ENCODE measurements at places on chromosomes 13 and 19.

DNA sequence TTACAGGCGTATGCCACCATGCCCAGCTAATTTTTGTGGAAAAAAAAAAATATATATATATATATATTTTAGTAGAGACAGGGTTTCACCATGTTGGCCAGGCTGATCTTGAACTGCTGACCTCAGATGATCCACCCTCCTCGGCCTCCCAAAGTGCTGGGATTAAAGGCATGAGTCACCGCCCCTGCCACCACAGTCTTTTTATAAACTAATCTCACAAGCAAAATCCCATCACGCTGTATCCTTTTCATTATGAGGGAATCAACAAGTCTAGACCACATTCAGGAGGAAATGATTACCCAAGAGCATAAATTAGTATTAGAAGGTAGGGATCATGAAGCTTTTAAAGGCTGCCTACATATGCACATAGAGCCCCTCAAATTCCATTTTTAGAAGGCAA, 210.6 kb upstream of the NBEA start:
- DNase-seq: no peak

DNA sequence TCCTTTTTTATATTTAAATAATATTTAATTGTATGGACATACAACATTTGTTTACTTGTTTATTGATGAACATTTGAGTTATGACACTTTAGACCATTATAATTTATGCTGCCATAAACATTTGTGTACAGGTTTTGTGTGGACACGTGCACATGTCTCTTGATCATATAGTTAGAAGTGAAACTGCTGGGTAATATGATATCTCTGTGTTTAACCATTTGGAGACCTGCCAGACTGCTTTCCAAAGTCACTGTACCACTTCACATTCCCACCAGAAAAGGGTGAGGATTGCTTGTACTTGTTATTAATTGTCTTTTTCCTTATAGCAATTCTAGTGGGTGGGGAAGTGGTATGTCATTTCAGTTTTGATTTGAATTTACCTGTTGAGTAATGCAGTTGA, 145.6 kb upstream of the KLHL1 start:
- peak; percentile 82 for DNase-seq

- peak; percentile 26 for DNase-seq
These were observed 17.5 kb downstream of the MIPEP start for GRCh38 chr13:23871616-23872220.

- no peak for DNase-seq
These were observed 171.3 kb downstream of the DACH1 start for GRCh38 chr13:71695662-71696061.

GRCh38 chr19:40589591-40590429, 11.4 kb upstream of the LTBP4 start:
- no peak for DNase-seq

- no peak for DNase-seq
These were observed 43.0 kb upstream of the UBL3 start for GRCh38 chr13:29893438-29893837.

GRCh38 chr13:94313926-94314325, 165.6 kb downstream of the DCT start:
- no peak for DNase-seq

GRCh38 chr13:29922896-29923295, 72.5 kb upstream of the UBL3 start:
- no peak for DNase-seq

DNA sequence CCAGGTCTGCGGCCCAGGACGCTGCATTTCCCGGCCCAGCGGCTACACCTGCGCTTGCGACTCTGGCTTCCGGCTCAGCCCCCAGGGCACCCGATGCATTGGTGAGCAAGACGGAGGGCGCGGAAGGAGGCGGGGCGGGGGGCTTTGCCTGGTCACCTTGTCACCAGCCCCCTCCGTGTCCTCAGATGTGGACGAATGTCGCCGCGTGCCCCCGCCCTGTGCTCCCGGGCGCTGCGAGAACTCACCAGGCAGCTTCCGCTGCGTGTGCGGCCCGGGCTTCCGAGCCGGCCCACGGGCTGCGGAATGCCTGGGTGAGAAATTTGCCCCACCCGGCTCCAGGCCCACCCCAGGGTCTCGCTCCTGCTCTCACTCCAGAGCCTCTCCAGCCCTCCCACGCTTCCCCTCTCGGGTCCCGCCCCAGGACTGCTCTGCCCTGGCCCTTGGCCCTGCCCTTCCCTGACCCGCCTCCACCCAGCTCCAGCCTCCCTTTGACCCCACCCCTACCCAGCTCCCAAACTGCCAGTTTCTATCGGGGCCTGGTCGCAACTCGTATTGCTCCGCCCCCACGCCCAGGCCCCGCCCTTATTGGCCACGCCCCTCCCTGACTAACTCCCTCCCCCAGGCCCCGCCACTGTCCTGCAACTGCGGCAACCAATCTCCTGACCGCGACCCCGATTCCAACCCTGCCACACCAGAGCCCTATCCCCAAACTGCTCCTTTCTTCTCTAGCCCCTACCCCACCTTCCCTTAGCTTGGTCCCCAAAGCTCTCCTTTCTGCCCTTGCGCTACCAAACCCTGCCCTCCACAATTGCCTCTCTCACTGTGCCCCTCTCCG, 8.6 kb downstream of the LTBP4 start:
- no peak for DNase-seq

DNA sequence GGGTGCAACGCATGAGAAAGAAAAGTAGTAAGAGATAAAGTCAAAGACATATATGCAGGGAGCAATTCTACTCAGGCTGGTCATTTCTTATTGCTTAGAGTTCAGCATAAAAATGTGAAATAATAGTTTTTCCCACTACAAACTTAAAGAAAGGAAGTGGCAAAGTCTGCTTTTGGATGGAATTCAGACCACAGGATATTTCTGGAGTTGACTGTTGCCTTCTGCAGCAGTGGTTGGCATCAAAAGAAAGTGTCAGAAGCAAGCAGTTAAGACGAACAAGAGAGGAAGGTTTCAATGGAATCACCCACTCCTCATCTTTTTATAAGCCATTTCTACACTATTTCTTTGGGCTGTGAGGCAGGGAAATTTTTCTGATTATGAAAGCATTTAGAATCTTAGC, 36.2 kb upstream of the TRPC4 start:
- no peak for DNase-seq

DNA sequence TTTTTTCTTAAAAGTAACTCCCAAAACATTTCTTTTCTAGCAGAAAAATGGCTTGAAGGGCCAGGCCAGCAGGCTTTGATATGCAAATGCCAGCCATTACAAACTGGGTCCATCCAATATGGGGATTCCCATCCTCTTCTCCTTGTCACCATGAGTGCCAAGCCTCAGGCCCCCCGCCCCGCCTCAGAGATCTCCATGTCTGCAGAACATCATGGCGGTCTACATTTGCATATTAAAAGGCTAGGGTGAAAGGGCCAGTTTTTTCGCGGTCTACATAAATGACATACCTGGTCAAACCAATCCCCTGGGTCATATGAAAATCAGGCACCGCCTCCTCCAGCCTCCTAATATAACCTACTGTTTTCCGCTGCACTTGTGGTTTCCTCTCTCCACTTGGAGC, 1327.6 kb downstream of the UQCRFS1 start:
- DNase-seq: no peak

DNA sequence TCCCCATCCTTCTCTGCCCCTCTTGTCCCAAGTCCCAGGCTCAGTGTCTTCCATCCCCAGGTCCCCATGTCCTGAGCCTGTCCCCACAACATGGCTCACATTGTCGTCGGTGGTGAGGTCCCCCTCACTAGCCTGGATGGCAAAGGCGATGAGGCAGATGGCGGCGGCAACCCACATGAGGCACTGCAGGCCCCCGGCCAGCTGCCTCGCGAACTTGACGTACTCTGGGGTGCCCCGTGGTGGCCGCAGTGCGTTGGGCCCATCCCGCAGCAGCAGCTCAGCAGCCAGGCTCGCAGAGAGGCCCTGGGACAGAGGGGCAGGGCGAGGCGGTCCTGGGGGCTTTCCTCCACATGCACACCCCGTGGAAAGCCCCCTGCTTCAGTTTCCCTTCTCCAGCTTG, 1.1 kb downstream of the ATP4A start:
- no peak for DNase-seq

GRCh38 chr13:97496511-97496910, 62.5 kb downstream of the RAP2A start:
- DNase-seq: no peak

DNA sequence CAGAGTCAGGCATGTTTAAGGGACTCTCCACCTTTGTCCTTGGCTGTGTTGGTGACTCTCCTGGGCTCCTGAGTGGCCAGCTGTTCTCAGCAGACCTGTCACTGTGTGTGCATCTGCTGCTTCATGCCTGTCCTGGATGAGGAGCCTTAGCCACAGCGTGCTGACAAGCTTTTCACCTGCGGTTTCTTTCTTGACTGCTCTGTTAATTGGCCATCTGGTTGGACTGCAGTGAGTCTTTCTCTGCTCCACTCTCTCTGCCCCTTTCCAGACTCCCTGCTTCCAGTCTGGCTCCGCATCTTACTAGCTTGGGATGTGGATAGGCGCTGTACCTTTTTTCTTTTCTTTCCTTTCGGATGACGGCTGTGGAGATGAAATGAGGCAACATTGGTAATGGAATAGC, 38.8 kb downstream of the POLR1D start:
- DNase-seq: no peak

DNA sequence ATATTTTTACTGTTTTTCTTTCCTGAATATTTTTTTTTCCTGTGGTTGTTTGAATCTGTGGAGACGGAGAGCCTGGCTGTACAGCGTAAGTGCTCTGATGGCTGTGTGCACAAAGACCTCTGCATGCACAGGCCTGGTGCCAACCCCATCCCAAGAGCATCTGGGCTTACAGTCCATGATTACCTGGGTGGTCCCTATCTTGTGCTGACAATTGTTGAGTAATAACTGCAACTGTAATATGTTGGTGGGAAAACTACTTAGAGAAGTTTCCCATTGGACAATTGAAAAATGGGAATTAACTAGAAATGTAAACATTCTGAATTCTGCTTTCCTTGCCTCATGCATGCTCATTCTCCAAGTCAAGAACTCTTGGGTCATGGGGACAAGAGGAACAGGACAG, 268.7 kb downstream of the SHISA2 start:
- no peak for DNase-seq

GRCh38 chr13:42000846-42001245, 39.9 kb upstream of the VWA8 start:
- DNase-seq: no peak

GRCh38 chr13:60662595-60662994, 265.6 kb downstream of the TDRD3 start:
- no peak for DNase-seq

DNA sequence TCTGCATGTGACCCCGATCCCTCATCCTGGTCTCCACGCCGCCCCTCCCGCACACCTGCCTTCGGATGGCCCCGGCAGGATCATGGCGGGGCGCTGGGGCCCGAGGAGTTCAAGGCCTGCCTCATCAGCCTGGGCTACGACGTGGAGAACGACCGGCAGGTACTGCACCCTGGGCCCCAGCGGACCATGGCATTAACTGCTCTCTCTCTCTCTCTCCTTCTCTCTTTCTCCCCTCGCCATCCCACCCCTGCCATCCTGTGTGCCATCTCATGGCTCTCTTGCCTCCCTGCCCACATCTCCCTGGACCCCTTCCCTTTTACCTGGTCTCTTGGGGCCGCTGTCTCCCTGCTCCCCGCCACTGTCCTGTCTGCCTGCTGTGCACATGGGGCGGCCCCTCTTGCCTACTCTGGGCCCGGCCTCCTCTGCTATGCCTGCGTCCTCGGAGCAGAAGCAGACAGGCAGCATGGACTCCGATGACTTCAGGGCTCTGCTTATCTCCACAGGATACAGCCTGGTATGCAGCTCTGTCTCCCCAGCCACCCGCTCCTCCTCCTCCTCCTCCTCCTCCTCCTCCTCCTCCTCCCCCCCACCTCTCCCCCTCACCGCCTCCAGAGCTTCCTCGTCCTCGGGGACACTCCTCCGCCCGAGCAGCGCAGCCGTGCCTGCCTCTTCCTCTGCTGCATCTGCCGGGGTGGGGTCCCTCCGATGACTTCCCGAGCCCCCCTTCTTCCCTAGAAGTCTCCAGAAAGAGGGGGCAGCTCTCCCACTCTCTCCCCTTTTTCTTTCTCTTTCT, 16.2 kb downstream of the CAPN12 start:
- no peak for DNase-seq

- DNase-seq: no peak
These were observed 989 bp downstream of the NFILZ start for GRCh38 chr19:8631425-8631819.

DNA sequence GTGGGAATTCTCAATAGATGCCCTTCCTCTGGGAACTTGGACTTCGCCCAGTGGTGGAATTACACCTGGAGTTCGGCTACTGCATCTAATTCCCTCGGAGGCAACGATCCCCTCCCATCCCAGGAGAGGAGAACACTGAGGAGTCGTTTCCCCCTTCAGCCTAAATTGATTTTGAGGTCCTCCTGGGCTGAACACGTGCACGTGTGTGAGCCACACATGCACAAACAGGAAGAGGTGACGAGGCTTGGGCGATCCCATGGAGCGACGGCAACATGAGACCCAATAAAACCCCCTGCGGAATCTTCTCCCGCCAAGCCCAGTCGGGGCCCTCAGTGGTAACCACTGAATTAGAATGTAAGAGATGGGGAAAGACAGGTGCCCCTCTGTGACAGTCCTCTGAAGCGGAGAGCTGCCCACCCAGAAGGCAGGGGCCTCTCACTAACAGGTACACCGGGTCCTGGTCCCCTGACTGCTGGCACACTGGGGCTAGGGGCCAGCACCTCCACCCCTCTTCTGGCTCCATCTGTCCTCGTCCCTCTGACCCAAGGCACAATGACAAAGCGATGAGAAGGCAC, 4.5 kb downstream of the MLLT1 start:
- no peak for DNase-seq

- DNase-seq: no peak
These were observed 546.0 kb upstream of the PCDH9 start for GRCh38 chr13:67776151-67776550.

- DNase-seq: no peak
These were observed 427 bp downstream of the ZNF160 start for GRCh38 chr19:53102756-53103233.

DNA sequence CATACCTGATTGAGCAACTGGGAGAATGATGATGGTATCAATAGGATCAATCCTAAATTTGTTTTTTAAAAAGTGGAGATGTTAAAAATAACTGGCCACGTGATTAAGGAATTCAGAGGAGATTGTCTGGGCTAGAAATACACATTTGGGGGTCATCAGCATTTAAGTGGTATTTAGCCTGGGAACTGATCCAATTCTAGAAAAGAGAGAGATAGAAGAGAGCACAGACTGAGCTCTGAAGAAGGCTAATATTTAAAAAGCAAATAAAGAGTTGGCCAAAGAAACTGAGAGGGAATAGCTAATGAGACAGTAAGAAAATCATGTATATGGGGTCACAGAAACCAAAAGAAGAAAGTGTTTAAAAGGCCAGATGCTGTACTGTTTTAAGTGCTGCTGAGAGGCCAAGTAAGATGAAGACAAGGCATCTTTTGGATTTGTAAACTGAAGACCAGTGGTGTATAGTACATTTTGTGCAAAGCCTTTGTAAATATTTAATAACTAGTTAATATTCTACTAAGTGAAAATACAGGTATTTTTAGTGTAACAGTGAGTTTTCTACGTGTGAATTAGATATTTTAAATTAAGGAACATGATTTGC, 40.2 kb downstream of the UBL3 start:
- no peak for DNase-seq

DNA sequence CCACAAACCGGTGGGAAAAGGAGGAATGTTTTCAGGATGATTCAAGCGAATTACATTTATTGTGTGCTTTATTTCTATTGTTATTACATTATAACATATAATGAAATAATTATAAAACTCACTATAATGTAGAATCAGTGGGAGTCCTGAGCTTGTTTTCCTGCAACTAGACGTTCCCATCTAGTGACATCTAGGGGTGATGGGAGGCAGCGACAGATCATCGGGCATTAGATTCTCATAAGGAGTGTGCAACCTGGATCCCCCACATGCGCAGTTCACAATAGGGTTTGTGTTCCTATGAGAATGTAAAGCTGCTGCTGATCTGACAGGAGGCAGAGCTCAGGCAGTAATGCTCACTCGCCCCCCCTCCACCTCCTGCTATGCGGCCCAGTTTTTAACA, 54.5 kb downstream of the SPTBN4 start:
- peak; percentile 1 for DNase-seq

All from NCI-H510A treated with DMSO at 0.1 percent for 48 hours (cell line).